ENCODE measurements at places on chromosomes 5 and 9.
A peak's percentile ranks its signal among the peaks of the same experiment; 100 is the strongest.

- DNase-seq, result no peak
Observed at GRCh38 chr9:131487621-131488031, 15.1 kb upstream of the POMT1 start.

DNA sequence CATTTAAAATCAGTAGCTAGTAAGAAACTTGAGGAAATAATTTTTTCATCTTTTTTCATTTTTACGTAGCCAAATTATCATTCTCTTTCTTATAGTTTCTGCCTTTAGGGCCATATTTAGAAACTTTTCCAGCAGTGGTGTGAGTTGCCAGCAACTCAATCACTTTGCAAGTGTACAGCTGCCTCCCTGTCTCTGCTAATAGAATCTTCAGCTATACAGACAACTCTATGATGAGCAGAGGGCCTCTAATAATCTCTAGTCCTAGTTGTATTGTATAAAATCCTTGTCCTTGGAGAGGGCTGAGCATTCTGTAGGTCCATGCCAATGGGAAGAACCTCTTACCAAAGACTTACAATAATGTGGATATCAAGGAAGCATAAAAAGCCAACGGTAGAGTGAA, 11.5 kb upstream of the SHOC1 start:
- no peak for DNase-seq

GRCh38 chr5:81848362-81848880, 97.5 kb upstream of the SSBP2 start:
- DNase-seq, result no peak

GRCh38 chr9:118928722-118929121, 440.5 kb downstream of the BRINP1 start:
- no peak for DNase-seq

DNA sequence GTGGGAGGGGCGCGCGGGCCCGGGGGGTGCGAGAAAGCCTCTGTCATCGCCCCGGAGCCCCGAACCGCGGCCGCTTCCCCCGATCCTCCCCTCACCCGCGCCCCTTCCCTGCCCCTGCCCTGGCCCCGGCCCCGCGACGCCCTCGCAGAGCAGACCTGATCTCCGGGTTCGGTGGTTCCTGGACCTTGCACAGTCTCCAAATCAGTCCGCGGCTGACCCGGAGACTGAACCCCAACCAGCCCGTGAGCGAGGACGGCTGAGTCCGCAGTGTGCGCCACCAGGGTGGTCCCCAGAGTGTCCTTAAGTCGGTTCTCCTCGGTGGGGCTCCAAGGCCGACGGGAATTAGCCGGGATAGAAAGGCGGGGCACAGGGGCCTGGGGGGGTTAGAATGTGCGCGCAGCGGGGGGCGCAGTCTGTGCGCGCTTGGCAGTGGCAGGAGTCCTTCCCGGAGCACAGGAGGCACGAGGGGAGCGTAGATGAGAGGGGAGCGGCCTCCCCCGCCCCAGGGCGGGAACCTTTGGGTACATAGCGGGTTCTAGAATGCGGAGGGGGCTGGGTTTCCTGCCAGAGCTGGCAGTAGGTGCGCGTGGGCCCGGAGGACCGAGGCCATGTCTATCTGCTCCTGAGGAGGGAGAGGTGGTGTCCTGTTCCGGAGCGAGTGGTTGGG, 779 bp downstream of the PKN3 start:
- DNase-seq, result peak; percentile 51

GRCh38 chr5:57468481-57469163, 14.0 kb downstream of the ACTBL2 start:
- DNase-seq, result no peak

- no peak for DNase-seq
Observed at GRCh38 chr9:124794902-124795491, 18.1 kb downstream of the OLFML2A start.

DNA sequence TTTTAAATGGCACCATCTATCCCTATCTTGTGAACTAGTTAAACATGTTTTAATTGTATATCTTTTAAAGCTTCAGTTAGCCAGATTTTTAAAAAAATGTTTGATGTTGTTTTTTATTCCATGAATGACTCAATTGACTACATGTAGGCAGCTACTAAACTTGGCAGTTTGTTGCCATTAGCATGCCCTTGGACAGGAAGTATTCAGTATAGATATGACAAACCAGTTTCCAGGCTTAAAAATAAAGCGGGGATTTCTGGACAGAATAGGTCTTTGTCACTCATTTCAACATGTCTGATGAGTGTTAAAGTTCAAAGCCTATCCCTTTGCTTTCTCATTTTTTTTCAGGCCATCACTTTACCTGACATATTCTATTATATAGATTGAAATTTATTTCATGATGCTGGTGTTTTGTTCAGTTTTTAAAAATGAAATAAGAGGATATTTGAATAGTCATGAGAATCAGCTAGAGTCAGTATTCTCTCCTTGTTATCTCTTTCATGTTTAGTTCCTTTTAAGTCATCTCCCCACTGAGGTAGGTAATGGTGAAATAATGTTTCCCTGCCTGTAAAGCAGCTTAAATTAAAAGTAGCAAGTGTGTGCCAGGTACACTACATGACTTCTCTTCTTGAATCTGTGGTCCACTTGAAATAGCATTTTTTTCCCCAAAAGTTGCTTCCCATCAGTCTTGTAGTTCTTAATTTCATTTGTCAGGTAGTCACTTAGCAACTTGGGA, 11.9 kb downstream of the TNFAIP8 start:
- DNase-seq, result peak; percentile 71

- no peak for DNase-seq
Observed at GRCh38 chr5:95967236-95967635, 5.6 kb upstream of the ELL2 start.

DNA sequence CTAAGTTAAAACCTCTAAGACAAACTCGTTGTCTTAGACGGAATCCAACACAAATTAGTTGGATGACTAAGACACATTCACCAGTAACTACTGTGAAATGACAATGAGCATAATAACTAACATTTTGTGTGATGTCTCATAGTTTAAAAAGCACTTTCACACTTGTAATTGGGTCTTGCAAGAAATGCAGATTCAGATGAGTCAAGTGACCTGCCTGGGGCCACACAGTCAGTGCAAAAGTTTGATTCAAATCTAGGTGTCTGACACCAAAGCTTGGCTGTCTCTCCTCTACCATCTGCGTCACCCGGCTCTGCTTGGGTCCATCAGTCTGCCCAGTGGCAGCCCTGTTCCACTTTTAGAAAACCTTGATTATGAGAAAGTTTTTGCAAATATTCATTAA, 143.7 kb downstream of the TTLL11 start:
- DNase-seq, result no peak

DNA sequence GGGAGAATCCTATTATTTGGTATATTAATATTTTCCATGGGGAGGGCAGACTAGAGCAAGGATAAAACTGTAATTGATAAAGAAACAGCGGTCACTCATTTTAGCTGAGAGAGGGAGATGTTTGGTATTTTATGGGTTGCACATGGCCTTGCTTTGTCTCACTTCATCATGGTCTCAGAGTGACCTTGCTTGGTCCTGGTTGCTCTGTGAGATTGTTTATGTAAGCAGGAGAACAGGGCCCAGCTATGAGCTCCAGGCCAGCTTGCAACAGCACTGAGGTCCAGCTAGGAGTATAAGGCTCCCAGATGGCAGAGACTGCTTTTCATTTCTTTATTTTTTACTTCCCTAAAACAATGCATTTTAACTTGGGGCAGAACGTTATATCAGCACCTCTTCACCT, 50.7 kb downstream of the ZNF622 start:
- no peak for DNase-seq

- DNase-seq, result no peak
Observed at GRCh38 chr9:134149380-134149779, 13.5 kb downstream of the WDR5 start.

DNA sequence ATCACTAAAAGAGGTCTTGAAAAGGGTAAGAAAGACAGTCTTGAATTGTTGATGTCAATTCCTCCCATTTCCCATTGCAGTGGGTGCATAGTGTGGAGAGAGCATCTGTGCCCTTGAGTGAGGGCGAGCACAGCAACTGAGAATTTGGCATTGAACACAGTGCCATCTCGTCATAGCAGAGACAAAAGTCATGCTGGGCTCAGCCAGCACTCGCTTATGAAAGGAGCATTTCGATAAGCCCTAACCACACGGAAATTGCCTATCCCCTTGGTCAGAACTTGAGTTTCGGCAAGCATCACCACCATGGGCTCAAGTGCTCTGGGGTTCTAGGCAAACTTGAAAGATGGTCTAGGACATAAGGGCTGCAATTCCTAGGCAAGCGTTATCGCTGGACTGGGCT, 712.8 kb upstream of the CDH10 start:
- no peak for DNase-seq

GRCh38 chr9:71626395-71626794, 141.9 kb downstream of the CEMIP2 start:
- DNase-seq, result no peak
